ENCODE measurements at places on chromosomes 11 and 22. TPM values are rescaled to one million over a fixed set of nuclear protein-coding genes. Genes with fewer than 3 reads are reported as not detected.

Gene NLRP6
- total RNA-seq = 109 TPM

Gene ANGPTL5
- not detected for total RNA-seq

Gene VWA5A
- 78.9 TPM for total RNA-seq

Gene GRAP2
- total RNA-seq = 6.2 TPM

Gene CLMP
- 8.4 TPM for total RNA-seq

Gene KCNJ4
- total RNA-seq = not detected

Gene GAL3ST1
- 19.0 TPM for total RNA-seq

Gene CCDC188
- total RNA-seq = 6.6 TPM

Gene OR6T1
- total RNA-seq = not detected

Gene NUP98
- 67.7 TPM for total RNA-seq

Gene GSTT2B
- not detected for total RNA-seq

Gene FLRT1
- total RNA-seq = not detected

Gene MMP12
- total RNA-seq = 0.53 TPM

Gene TRIM6
- 1.5 TPM for total RNA-seq

Gene CASP5
- 18.0 TPM for total RNA-seq
